ENCODE measurements at places on chromosomes 3 and 15.

DNA sequence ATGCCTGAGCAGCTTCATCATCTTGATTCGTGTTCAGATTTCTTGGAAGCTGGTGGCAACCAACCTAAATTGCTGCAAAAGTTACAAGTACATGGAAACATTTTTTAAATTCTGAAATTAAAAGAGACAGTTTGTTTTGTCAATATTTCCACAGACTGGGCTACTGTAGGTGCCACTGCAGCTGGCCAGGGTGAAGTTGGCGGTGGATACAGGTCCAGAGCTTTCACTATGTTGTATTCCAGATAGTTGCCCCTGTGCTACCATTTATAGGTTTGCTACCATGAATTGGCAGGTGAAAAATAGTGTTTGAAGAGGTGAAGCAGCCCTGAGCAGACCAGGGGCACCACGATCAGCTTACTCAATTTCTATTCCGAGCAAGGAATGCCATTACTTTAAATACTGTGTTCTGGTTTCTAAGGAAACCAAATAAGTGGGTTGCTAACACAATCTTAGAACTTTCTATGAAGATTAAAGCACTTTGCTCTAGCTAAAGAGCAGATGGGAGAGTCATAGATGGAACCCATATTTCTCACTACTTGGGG is 21.2 kb upstream of the SHC4 start:
- no peak for DNase-seq

GRCh38 chr15:41490355-41490754 is 3.3 kb upstream of the ITPKA start:
- DNase-seq: no peak

GRCh38 chr3:168248383-168249204 is 152.9 kb upstream of the GOLIM4 start:
- DNase-seq: no peak

DNA sequence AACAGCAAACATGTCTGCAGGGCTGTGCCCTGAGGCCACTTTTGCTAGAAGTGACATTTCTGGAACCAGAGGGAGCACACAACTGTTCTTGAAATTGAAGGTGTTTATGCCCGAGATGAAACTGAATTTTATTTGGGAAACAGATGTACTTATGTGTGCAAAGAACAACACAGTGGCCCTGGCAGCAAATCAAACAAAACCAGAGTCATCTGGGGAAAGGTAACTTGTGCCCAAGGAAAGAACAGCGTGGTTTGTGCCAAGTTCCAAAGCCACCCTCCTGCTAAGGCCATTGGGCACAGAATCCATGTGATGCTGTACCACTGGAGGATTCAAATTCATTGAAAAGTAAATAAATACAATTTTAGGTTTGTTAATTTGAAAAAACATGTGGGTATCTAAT is 31.2 kb upstream of the RARRES1 start:
- no peak for DNase-seq

DNA sequence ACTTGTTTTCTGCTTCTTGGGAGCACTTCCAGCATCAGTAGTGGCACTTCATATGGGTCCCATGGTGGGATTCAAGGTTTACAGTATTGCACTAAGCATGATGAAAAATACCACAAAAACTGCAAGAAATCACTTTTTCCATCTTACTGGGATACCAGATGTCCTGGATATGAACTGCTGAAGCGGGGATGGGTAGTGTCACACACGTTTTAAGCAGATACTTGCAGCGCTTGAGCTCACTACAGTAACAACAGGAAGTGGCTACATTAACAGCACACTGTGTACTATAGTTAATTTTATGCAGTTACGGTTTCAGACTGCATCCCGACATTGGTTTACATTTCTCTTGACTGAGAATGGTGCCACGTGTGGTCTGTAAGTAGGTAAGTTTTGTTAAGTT is 3.5 kb upstream of the ISG20 start:
- no peak for DNase-seq

GRCh38 chr15:31352911-31353811 is 26.5 kb downstream of the KLF13 start:
- DNase-seq: peak; percentile 89

GRCh38 chr3:88195951-88196434 is 46.2 kb downstream of the C3orf38 start:
- no peak for DNase-seq

- no peak for DNase-seq
These were observed 3.8 kb downstream of the TCTA start for GRCh38 chr3:49415931-49416601.

DNA sequence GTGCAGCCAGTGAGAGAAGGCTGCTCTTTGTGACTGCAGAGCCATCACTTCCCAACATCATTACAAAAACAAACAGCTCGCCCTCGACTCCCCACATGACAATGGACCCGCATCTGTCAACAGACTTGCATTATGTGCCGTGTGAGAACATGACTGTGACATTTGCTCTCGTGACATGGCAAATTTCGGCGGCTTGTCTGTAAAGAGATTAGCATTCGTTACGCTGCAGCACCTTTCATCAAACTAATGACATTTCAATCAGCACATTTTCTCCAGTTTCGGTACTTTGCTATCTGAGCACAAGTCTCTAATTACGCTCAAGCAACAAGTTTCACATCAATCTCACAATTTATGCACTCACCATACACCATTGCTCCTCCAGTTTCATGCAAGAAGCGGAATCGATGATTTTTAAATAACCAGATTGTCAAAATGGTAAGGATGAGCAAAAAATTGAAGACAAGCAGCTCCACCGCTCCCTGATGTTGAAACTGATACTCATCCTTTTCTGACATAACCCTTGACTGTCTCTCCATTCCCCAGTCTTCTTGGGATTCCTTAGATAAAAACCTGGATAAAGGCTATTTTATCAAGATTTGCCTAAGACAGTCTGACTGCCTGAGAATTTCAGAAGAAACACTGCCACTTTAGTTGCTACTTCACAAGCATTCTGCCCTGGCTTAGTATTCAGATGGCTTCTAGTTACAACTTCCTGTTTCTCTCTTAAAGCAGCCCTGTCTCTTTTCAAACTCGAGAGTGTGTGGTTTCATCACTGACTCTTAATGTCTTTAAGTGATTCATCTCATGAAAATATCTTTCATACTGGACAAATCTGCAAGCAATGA is at the start of gene SLC9A9:
Gene SLC9A9 (minus strand): TSS at position 682 of the 845 bp plus-strand sequence. CDS start 146 bp downstream, at position 536.
- peak; percentile 72 for DNase-seq

DNA sequence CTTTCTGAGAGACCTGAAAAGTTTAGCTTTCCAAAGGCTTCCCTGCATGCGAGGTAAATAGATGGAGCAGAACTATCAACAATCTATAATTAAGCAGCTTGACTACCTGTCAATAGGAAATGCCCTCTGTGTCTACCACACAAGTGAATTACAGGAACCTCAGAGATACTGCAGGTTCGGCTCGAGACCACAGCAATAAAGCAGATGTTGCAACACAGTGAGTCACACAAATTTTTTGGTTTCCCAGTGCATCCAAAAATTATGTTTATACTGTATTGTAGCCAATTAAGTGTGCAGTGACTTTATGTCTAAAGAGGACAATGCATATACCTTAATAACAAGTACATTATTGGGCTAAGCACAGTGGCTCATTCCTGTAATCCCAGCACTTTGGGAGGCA is 252.0 kb downstream of the UBE2E2 start:
- no peak for DNase-seq

DNA sequence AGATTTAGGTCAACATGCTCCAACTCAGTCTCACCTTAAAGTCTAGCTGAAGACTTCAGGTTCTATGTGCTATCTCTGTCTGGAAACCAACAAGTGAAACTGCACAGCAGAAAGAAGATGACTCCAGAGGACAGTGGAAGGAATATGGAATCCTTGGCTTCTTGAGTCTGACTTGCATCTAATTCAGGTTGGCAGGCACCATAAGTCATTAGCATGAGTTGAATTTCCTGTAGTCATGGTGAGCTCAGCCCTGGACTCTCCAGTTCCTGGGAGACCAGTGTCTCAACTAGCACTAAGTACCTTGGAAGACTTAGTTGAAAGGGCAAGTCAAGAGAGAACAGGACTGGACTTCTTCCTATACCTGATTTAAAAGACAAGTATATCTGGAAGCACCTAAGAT is 129.7 kb downstream of the DTWD1 start:
- DNase-seq: no peak

- DNase-seq: peak; percentile 72
These were observed 25.0 kb upstream of the GPR171 start for GRCh38 chr3:151227807-151228665.

- no peak for DNase-seq
These were observed 151.2 kb downstream of the SERPINI1 start for GRCh38 chr3:167886690-167887089.

- DNase-seq: no peak
These were observed 32.3 kb downstream of the EXOG start for GRCh38 chr3:38528457-38528856.

GRCh38 chr3:158909870-158910269 is 108.0 kb downstream of the MFSD1 start:
- DNase-seq: no peak

- DNase-seq: no peak
These were observed 537.6 kb upstream of the IL12A start for GRCh38 chr3:159451067-159451466.

DNA sequence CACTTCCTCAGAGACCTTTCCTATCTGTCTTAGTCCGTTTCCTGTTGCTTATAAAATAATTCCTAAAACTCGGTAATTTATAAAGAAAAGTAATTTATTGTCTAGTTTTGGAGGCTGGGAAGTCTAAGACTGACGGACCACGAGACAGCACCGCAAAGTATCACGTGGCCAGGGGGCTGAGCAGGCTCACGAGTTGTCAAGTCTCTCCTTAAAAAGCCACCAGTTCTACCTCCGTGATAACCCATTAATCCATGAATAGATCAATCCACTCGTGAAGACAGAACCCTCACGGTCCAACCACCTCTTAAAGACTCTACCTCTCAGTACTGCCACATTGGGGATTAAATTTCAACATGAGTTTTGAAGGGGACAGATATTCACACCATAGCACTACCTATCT is 821 bp downstream of the LINS1 start:
- no peak for DNase-seq

DNA sequence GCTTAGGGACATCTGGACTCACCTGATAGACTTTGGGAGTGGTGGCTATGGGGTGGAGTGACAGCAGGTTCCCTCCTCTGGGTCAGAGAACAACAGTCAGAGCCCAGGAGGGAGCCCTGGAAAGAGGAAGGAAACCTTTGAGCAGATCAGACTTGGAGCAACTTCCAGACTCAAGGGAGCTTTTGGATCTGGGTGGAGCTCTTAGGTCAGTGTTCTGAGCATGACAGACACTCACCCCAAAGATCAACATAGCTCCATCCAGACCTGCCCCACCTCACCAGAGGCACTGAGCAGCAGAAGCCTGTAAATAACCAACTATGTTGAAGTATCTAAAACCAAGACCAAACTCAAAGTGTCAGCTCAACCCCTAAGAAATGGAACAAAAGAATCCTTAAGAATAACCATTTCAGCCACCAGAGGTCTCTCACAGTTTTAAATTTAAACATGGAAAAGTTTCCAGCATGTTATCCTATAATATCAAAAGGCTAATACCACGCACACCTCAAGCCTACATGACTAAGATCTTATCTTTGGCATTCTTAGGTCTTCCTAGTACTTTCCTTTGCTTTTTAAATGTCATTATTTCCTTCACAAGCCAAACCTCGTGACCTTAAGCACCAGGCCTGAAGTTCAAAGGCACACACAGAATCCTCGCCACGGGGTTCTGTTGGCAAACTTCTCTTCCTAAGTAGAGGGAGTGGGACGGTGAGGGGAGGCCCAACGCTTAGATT is 56.4 kb downstream of the UMPS start:
- no peak for DNase-seq

- no peak for DNase-seq
These were observed 80.6 kb downstream of the FBXL22 start for GRCh38 chr15:63677778-63678177.

GRCh38 chr3:97950360-97950759 is 21.9 kb downstream of the RIOX2 start:
- DNase-seq: no peak

DNA sequence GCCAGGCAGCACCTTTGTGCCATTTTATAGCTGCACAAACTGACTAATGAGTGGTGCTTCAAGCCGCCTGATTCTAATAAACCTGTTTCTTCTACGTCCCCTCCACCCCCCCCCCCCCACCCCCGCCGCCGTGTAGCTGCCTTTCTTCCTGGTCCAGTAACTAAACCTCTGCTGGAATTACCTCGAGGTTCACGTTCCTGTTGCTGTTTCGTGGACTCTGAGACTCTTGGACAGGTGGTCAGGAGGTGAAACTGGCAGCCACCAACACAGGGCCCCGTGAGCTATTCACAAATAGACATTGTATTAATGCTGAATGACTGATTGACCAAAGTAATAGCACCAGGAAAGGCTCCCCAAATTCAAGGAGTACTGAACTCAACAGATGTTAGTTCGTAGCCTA is 73.9 kb downstream of the TRIM69 start:
- DNase-seq: no peak

DNA sequence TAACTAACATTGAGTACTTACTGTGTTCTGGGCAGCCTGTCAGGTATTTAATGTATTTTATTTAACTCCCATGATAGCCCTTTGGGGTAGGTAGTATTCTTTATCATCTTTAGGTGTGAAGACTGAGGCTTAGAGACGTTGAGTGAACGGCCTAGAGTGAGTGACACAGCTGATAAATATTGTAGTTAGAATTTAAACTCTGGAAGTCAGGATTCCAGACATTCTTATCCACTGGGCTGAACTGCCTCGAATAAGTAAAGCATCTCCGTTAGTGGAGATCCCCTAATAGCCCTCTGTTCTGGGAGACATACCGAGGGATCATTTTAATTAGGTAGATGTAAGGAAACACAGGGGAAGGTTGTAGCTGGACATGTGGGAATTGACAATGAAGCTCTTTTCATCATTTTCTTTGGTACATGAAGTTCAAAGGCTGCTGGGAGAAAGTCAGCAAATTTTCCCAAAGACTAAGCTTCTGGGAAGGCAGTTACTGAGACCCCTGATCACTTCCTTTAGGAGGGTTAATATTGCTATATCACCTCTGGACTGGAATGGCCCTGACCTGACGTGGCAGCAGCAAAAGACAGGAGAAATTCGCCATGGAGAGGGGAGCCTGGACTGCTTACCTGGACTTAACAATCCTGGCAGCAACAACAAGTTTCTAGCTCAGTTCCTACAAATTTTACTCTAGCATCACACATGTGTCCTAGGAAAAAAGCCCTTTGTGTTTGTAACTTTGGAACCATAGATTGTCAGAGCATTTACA is 11.7 kb upstream of the PDCD6IP start:
- no peak for DNase-seq

- no peak for DNase-seq
These were observed 35.9 kb upstream of the CMSS1 start for GRCh38 chr3:99781761-99782160.

DNA sequence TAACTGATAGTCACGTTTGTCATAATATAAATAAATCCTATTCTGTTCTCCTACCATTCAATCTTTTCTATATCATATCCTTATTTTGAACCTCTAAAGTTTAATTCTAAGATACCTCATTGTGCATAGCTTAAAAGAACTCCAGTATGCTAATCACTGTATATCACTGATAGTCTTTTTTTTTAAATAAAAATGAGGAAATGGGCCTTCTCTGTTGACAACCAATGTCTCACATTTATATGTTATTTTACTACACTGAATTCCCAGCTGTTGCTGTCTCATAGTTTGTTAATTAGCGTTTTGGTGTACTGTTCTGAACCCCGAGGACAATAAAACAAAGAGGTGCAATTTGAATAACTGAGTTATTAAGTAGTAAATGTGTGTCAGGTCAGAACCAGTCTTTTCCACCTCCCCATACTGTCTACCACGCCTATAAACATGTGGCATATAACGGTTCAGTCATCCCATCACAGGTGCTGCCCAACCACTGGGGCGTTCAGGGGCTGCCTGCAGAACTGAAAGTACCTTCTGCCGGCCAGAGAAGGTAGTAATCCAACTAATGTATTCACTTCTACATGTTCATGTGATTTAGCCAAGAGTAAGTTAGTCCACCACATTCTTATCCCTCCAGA is 14.9 kb downstream of the CBLB start:
- DNase-seq: no peak

GRCh38 chr15:68626283-68626682 is 47.5 kb downstream of the CORO2B start:
- DNase-seq: no peak
